ENCODE measurements at places on chromosomes 12 and 14. TPM values are rescaled to one million over a fixed set of nuclear protein-coding genes. Genes with fewer than 3 reads are reported as not detected.

GRCh38 chr12:85741046-85741445 is 95.2 kb downstream of the RASSF9 start:
- H3K36me3 ChIP-seq = no peaks in the 10 kb centered on the region
- H3K27me3 ChIP-seq = no peaks in the 10 kb centered on the region
- H3K4me1 ChIP-seq = no peaks in the 10 kb centered on the region

- no peaks in the 10 kb centered on the region for H3K4me1 ChIP-seq
- H3K27ac ChIP-seq = no peak overlapping the region
- no peaks in the 10 kb centered on the region for H3K27me3 ChIP-seq
Observed at GRCh38 chr14:46259536-46259935, 392.0 kb downstream of the RPL10L start.

DNA sequence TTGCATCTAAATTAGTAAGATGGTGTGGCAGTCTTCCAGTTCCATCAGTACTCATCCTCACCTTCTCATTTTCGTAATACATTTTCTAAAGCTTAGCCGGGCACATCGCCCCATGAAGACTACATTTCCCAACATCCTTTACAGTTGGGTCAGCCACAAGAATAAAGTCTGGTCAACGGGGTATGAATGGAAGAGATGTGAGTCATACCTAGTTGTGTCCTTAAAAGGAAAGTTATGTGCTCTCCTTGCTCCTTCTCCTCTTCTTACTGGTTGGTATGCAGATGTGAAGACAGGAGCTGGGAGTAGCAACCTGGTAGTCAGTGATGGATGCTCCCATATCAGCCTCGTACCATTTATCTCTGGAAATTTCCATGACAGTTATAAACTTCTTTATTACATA is 35.9 kb upstream of the EGLN3 start:
- H3K27me3 ChIP-seq = no peaks in the 10 kb centered on the region
- H3K27ac ChIP-seq = no peak overlapping the region
- H3K36me3 ChIP-seq = no peaks in the 10 kb centered on the region

TAS2R9 gene
- not detected for total RNA-seq

Measured in activated T-cell treated with anti-CD3 and anti-CD28 coated beads, Interleukin-2, amount 50 U/mL, for 72 hours (primary cell).